ENCODE measurements at places on chromosomes 3 and 15. TPM values are rescaled to one million over a fixed set of nuclear protein-coding genes. Genes with fewer than 3 reads are reported as not detected.

- DNase-seq, result no peak
Measured at GRCh38 chr15:101406526-101407195, 82.8 kb downstream of the PCSK6 start.

The OXTR gene
- 8.8 TPM for polyA plus RNA-seq

DNA sequence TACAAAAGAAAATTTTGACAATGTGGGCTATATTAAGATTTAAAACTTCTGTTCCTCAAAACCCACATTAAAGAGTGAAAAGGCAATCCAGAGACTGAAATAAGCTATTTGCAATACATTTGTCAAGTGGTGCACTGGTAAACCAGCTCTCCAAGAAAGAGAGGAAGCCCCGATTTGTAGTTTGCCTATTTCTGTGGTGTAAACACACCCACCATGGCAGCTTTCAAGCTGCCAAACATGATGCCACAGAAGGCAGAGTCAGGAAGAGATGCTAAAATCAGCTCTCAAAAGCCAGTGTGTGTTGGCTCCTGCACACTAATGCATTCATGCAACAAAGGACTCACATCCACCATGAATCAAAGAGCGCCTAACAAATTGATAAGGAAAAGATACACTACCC lies 17.5 kb downstream of the RFTN1 start:
- DNase-seq, result no peak

DNA sequence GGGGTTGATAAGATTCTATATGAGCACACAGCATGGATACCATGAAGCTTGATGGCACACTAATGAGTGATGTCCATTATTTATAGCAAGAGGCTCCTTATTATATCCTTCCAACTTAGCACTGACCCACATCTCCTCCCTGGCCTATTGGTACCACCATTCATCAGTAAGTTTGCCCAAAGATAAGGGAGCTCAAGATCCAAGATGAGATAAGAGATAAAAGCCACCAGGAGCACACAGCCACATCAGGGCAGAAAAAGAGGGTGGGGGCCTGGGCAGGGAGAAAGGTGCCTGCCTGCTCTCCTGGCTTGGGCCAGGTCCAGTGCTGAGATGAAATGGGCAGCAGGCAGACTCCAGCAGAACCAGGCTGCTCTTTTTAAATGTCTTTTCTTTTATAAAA lies 4.4 kb upstream of the PPP1R14D start:
- DNase-seq, result no peak

GRCh38 chr15:53323191-53323590 lies 436.3 kb downstream of the WDR72 start:
- DNase-seq, result no peak

DNA sequence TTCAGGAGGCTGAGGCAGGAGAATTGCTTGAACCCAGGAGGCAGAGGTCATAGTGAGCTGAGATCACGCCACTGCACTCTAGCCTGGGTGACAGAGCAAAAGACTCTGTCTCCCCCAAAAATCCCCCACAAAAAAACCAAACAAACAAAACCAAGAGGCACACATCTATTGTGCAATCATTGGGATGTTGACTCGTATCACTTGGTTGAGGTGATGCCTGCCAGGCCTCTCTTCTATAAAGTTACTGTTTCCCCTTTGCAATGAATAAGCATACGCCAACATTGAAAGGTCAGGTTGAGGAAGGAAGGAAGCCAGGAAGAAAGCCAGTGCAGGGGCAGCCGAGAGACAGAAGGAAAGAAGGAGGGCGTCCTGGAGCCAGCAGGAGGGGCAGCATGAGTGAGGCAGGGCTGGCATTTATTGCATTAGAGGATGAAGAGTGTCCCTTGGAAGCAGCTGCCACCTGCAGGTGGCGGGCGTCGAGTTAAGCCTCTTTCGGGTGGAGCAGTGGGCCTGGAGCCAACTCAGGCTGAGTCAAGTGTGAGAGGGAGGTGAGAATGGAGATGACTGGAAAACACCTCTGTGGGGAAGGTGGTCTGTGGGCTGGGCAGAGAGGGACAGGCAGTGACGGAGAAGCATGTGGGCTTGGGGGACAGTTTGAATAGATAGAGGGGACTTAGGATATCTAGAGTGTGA lies 8.3 kb upstream of the CSPG4 start:
- DNase-seq, result no peak

GRCh38 chr3:58691997-58692396 lies 25.4 kb upstream of the FAM3D start:
- no peak for DNase-seq

The SCAP gene
- polyA plus RNA-seq, result 51.7 TPM

DNA sequence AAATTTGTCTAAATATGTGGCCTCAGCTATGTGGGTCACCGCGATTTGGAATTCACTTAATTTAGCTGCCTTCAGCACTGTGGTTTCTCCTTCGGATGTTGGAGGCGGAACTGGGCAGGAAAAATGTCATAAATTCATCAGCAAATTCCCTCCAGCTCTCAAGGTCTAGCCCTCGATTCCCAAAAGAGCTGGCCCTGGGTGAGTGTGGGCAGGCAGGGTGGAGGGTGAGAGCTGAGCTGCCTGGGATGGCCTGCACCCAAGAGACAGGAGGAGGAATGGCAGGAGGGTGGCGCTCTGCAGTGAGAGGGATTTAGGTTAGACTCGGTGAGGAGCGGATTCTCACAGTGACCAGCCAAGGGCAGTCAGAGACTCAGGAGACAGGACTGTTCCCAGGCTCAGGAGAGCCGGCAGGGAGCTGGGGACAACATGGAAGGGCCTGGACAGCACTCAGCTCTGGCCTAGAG lies 57.1 kb downstream of the FEM1B start:
- DNase-seq, result no peak

- DNase-seq, result no peak
Measured at GRCh38 chr15:93866476-93866875, 364.9 kb upstream of the MCTP2 start.

The GOLGA8H gene
- polyA plus RNA-seq, result 1.1 TPM

DNA sequence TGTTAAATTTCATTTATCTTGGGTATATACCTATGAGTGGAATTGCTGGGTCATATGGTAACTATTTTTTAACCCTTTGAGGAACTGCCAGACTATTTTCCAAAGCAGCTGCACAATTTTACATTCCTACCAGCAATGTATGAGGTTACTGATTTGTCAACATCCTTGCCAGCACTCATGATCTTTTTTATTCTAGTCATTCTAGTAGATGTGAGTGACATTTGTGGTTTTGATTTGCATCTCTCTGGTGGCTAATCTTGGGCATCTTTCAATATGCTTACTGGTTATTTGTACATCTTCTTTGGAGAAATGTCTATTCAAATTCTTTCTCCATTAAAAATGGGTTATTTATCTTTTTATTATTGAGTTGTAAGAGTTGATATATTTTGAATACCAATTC lies 21.3 kb upstream of the LRRC58 start:
- DNase-seq, result no peak

The C15orf62 gene
- 1.4 TPM for polyA plus RNA-seq

GRCh38 chr3:46713898-46714552 lies 3.6 kb downstream of the PRSS50 start:
- no peak for DNase-seq

- DNase-seq, result no peak
Measured at GRCh38 chr3:71430941-71431552, 152.5 kb downstream of the FOXP1 start.

GRCh38 chr15:73398861-73399260 lies 30.1 kb upstream of the HCN4 start:
- no peak for DNase-seq

The SLC38A3 gene
- 3.3 TPM for polyA plus RNA-seq

The SLC24A5 gene
- polyA plus RNA-seq, result 0.14 TPM

The LYSMD2 gene
- 7.4 TPM for polyA plus RNA-seq

DNA sequence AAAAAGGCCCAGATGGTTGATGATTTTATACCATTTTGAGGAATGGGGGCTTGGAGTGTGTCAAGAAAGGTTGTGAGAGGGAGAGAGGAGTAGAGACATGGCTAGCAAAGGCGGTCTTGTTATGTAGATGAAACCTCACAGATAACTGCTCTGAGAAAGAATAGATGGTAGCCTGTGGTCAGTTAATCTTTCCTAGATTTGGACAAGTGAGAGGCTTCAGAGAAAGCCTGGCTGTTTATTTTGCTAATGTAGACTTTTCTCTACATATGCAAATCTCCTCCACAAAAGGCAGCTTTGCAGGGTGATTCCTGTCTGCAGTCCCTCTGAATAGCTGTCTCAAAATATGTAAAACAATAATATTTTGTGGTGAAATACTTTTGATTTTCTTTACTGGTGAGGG lies 177.3 kb downstream of the OTOL1 start:
- DNase-seq, result no peak

- no peak for DNase-seq
Measured at GRCh38 chr3:53240989-53241972, 14.5 kb downstream of the TKT start.

GRCh38 chr3:117003501-117003900 lies 293.9 kb downstream of the TUSC7 start:
- no peak for DNase-seq

The TXNRD3 gene
- 8.6 TPM for polyA plus RNA-seq

DNA sequence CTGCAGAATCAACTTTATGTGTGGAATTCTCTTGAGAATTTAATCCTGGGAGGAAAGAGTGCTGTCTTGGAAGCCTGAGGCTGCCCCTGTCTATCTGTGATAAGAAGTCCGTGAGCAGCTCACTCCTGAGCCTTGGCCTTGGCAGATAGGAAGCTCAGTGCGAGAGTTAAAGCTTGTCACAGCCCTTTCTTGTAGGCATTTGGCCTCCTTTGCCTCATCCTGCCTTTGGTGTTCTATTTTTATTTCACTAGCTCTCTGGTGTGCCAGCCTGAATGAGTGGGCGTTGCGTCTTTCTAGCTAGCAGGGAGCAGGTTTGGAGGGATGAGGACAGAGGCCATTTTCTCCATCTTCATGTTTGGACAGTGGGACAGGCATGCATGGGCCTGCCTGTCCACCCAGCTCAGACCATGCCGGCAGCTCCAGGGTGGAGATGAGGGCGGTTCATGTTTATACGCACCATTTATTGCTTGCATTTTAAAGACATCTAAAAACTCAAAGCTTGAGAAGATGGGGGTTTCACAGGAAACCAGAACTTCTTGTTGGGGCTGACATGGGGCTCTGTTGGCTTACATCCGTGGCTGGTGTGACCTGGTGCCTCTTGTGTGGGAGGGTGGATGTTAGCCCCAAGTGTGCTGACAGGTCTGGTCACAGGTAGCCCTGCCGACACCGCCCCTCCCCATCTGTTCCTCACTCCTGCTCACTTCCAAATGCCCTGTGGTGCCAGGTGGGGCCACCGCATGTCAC lies 29.8 kb downstream of the IRAK2 start:
- no peak for DNase-seq

DNA sequence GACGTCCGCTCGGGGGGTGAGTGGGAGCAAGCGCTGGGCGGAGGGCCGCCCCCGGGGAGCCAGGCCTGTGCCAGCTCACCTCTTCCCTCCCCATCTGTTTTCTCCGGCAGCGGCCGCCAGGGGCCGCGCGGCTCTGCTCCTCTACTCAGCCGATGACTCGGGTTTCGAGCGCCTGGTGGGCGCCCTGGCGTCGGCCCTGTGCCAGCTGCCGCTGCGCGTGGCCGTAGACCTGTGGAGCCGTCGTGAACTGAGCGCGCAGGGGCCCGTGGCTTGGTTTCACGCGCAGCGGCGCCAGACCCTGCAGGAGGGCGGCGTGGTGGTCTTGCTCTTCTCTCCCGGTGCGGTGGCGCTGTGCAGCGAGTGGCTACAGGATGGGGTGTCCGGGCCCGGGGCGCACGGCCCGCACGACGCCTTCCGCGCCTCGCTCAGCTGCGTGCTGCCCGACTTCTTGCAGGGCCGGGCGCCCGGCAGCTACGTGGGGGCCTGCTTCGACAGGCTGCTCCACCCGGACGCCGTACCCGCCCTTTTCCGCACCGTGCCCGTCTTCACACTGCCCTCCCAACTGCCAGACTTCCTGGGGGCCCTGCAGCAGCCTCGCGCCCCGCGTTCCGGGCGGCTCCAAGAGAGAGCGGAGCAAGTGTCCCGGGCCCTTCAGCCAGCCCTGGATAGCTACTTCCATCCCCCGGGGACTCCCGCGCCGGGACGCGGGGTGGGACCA lies 632 bp upstream of the CRELD1 start:
- DNase-seq, result peak; percentile 80

DNA sequence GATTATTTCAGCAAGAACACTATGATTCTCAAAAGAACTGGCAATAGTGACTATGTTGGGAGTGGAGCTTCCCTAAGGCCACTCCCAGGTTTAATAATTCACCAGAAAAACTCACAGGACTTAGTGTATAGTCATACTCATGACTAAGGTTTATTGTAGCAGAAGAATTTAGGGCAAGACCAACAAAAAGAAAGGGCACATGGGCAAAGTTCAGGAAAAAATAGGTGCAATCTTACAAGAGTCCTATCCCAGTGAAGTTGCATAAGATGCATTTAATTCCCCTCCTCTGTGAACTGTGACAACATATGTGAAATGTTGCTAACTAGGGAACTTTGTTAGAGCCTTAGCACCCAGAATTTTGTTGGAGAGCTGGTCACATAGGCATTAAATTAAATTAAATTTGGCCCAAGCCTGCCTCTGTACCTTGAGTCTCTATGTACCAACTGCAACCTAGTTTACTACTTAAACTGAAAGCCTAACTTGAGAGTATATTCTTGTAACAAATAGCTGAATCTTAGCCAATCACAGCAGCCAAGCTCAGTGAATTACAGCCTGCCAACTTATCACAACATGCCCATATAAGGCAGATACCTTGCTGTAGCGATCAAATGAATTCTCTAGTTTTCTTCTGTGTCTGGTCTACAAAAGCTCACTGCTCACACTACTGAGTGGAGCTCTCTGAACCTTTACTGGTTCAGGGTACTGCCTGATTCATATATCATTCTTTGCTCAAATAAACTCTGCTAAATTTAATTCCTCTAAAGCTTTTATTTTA lies 386.2 kb upstream of the ARHGEF26 start:
- no peak for DNase-seq

GRCh38 chr15:78004222-78004727 lies 73.2 kb downstream of the TBC1D2B start:
- DNase-seq, result no peak

Data from hindlimb muscle (tissue), 1 donor.